Epithelial cell of umbilical artery (primary cell): ENCODE measurements at places on chromosomes 12 and 14. TPM values are rescaled to one million over a fixed set of nuclear protein-coding genes. Genes with fewer than 3 reads are reported as not detected.

The POTEG gene
- total RNA-seq, result not detected in 2 replicates

The PPP4R4 gene
- total RNA-seq, result under 0.01 TPM in 2 replicates

The LRTM2 gene
- not detected in 2 replicates for total RNA-seq

The DNAH10 gene
- total RNA-seq, result under 0.01 and 0.15 TPM in 2 replicates

The OLR1 gene
- not detected in 2 replicates for total RNA-seq

The CPM gene
- 34.2 and 39.0 TPM in 2 replicates for total RNA-seq

The TSHR gene
- not detected in 2 replicates for total RNA-seq

The IL22 gene
- total RNA-seq, result not detected in 2 replicates

The ALX1 gene
- total RNA-seq, result not detected in 2 replicates

The NTF3 gene
- 0.32 TPM in 1 of 2 replicates, not detected in the other for total RNA-seq

The CAPZA3 gene
- total RNA-seq, result not detected in 2 replicates

The P2RX7 gene
- total RNA-seq, result 0.65 and 1.7 TPM in 2 replicates

The CLEC7A gene
- 0.46 TPM in 1 of 2 replicates, not detected in the other for total RNA-seq

The NXPH4 gene
- total RNA-seq, result not detected in 2 replicates

The RBP5 gene
- total RNA-seq, result not detected in 2 replicates

The PSMB11 gene
- total RNA-seq, result not detected in 2 replicates

The OAS3 gene
- total RNA-seq, result 8.1 and 118 TPM in 2 replicates

The HOTAIR gene
- under 0.01 TPM in 1 of 2 replicates, not detected in the other for total RNA-seq

The AMDHD1 gene
- total RNA-seq, result not detected in 2 replicates

The BDKRB1 gene
- 0.30 and 0.32 TPM in 2 replicates for total RNA-seq

The PRKAB1 gene
- total RNA-seq, result 9.7 and 25.2 TPM in 2 replicates

The XPOT gene
- 67.6 and 83.9 TPM in 2 replicates for total RNA-seq

The PIANP gene
- total RNA-seq, result under 0.01 TPM in 1 of 2 replicates, not detected in the other

The STYK1 gene
- 5.0 and 14.3 TPM in 2 replicates for total RNA-seq

The GLT8D2 gene
- total RNA-seq, result 0.32 and 2.6 TPM in 2 replicates

The AJUBA gene
- 53.6 and 89.1 TPM in 2 replicates for total RNA-seq

The LHX5 gene
- not detected in 2 replicates for total RNA-seq

The KRT74 gene
- not detected in 2 replicates for total RNA-seq

The GTF2A1 gene
- total RNA-seq, result 17.2 and 22.0 TPM in 2 replicates

The OR4E2 gene
- total RNA-seq, result not detected in 2 replicates

The RTL1 gene
- not detected in 2 replicates for total RNA-seq

The CYP27B1 gene
- total RNA-seq, result 0.15 and 0.65 TPM in 2 replicates

The COX8C gene
- not detected in 2 replicates for total RNA-seq

The KRT79 gene
- total RNA-seq, result under 0.01 TPM in 1 of 2 replicates, not detected in the other

The UNC79 gene
- total RNA-seq, result under 0.01 TPM in 2 replicates

The RNASE7 gene
- total RNA-seq, result not detected in 2 replicates

The ACSS3 gene
- 0.30 and 0.32 TPM in 2 replicates for total RNA-seq

The LRRIQ1 gene
- 0.65 TPM in 1 of 2 replicates, not detected in the other for total RNA-seq

The TAS2R14 gene
- total RNA-seq, result 1.3 and 2.4 TPM in 2 replicates
